ENCODE measurements at places on chromosomes 3 and 15.

- no peak for DNase-seq
Measured at GRCh38 chr3:152253514-152253913, 15.2 kb upstream of the MBNL1 start.

GRCh38 chr3:12288182-12289129, at the start of gene PPARG:
PPARG (plus strand) TSS chr3:12289070; CDS start chr3:12379712, 90,642 bp downstream.
- no peak for DNase-seq

DNA sequence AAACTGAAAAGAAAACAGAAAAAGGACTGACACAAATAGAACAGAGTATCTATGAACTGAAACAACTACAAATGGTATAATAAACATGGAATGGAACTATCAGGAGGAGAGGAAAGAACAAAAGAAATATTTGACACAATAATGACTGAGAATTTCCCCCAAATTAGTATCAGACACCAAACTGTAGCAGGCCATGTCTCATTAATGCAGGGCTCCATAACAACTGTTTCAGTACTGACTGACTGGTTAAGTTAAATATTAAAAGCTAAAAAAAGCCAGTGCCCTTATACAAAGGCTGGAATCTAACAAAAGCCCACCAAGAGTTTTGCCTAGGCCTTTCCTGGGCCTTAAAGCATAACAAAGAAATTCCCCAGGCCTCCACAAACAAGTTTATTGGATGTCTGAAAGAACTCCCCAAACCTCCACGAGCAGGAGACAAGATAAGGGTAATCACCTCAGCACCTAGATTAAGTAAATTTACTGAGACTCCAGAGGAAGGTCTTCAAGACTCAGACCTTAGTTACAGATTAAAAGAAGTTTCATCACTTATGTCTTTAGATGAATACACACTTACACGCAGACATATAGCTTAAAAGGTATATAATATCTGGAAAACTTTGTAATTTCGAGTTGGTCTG, 45.7 kb downstream of the KPNA1 start:
- DNase-seq = no peak

GRCh38 chr3:24359645-24360462, 134.8 kb downstream of the THRB start:
- DNase-seq = no peak

GRCh38 chr3:179962629-179963387, 73.9 kb downstream of the PEX5L start:
- DNase-seq = no peak

DNA sequence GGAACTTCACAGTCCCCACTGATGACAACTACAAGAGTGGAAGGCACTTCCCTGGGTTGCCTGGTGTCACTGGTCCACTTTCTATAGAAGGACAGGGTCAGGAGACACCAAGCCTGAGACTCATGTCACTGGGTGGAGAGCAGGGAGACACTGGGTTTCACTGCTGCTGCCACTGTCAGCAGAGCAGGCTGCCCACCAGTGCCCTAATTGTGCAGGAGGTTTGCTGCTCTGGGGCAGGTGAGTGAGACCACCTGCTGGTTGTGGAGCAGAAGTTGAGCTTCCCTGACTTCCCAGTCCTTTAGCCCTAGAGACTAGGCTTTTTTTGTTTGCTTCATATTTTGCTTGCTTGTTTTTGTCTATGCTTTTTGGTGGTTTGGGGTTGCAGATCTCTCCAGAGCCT, 528.4 kb upstream of the RGMA start:
- DNase-seq = no peak

DNA sequence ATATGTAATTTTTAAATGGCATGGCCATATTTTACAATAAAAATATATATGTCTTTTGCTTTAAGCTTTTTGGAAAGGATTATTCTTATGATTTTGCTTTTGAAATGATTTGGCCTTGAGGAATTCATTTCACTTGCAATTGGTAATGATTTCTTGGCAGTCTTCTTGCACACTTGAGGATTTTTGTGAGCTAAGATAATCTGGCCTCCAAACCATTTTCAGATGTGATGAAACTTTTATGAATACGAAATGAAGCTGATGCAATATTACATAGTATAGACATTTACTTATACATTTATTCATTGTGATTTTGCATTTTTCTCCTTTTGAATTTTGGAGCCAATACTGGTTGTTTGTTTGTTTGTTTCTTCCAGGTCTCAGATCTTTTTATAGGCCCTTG, 6.4 kb upstream of the SH2D7 start:
- DNase-seq = no peak

GRCh38 chr3:172145031-172145686, 105.8 kb downstream of the FNDC3B start:
- no peak for DNase-seq

DNA sequence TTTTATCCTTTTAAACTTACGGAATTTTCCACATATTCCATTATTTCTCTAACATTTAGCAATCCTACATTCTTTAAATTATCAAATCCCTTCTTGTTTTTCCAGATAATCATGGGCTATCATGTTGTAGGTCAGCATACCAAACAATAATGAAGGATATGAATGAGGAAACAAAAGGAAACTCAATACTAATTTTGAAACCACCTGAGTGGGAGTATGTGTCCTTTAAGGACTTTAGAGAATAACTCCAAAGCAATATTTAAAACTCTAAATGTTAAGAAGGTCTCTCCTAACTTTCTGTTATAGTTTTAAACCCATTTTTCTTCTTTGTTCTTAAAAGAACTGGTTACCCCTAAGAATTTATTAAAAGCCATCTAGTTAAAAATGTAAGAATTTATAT, 43.0 kb downstream of the TP53BP1 start:
- no peak for DNase-seq

- no peak for DNase-seq
Measured at GRCh38 chr3:171268677-171269076, 191.5 kb downstream of the TNIK start.

- DNase-seq = no peak
Measured at GRCh38 chr3:112965656-112966055, 9.2 kb downstream of the CD200R1 start.
